NCI-H1092 treated with DMSO at 0.1 percent for 48 hours (cell line): ENCODE measurements at places on chromosomes 3 and 15.

- DNase-seq: peak; percentile 33
These were observed 43.8 kb downstream of the RBM15B start for GRCh38 chr3:51434746-51435327.

- peak; percentile 59 for DNase-seq
These were observed 47.5 kb upstream of the MUC4 start for GRCh38 chr3:195859061-195859845.

GRCh38 chr15:41932511-41933289 is 38.8 kb upstream of the SPTBN5 start:
- no peak for DNase-seq

DNA sequence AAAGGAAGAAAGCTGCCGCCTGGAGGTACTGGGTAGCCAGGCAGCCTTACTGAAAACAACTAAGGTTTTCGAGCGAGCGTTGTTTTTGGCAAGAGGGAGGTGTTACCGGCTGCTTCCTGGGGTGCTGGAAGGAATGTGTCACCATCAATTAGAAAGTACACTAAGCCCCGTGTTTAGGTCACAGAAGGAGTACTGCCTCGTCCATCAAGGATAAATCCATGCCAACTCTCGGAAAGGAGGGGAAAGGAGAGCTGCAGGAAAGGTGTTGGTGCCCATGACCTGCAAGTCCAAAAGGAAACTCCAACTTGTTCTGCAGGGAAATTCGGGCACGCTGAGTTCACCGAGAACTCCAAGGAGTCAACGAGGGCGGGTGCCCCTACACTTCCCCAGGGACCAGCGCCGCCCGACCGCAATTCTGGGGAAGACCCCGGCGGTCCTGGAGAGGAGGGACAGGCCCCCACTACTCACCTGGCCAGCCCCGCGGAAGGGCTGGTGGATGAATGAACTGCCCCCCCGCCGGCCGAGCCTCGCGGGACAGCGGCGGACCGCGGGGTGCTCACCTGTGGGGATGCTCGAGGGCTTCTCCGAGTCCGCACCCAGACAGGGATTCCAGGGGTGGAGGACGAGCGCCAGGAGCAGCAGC is 542 bp downstream of the PLOD2 start:
- DNase-seq: peak; percentile 3

- DNase-seq: no peak
These were observed 24.8 kb downstream of the LINGO1 start for GRCh38 chr15:77607894-77608261.

- DNase-seq: peak; percentile 89
These were observed 125.1 kb downstream of the TIGIT start for GRCh38 chr3:114418724-114419543.

DNA sequence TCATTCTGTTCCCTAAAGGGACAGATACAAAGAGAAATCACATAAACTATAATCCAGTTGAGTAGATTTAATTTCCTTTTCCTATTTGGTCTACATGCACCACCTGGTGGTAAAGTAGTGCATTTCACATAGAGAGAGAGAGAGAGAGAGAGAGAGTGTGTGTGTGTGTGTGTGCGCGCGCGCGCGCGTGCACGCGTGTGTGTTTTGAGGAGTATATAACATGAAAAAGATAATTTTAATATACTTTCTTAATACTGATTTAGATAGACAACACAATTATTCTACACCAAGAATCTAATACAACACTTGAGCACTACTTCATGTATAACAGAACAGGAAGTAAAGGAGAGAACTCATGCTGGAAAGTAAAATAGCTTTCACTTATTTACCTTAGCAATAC is 1.1 kb upstream of the FGF7 start:
- DNase-seq: peak; percentile 22

GRCh38 chr3:56987238-56987895 is 73.1 kb upstream of the SPATA12 start:
- peak; percentile 55 for DNase-seq

- DNase-seq: no peak
These were observed 111.5 kb downstream of the CFAP44 start for GRCh38 chr3:113329757-113330156.

- peak; percentile 93 for DNase-seq
These were observed 15.9 kb downstream of the ZBTB38 start for GRCh38 chr3:141384157-141384556.

- peak; percentile 13 for DNase-seq
These were observed 61.0 kb upstream of the ANKRD28 start for GRCh38 chr3:15858547-15859506.

DNA sequence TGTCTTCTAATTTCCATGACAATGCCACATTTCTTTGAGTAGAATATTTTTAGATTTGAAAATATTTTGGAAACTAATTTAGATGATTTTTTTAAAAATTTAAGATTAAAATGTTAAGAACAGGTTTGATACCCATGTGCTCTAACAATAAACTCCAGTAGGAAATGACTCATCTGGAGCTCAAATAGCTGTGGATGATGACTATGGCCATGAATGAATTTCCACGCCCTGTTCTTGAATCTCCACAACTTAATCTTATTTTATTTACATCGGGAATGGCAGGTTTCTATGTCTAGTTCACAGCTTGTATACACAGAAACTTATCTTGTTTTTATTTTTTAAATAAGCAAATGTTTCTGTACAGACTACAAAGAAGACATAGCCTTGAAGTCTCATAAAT is 726.8 kb downstream of the NAALADL2 start:
- DNase-seq: no peak

DNA sequence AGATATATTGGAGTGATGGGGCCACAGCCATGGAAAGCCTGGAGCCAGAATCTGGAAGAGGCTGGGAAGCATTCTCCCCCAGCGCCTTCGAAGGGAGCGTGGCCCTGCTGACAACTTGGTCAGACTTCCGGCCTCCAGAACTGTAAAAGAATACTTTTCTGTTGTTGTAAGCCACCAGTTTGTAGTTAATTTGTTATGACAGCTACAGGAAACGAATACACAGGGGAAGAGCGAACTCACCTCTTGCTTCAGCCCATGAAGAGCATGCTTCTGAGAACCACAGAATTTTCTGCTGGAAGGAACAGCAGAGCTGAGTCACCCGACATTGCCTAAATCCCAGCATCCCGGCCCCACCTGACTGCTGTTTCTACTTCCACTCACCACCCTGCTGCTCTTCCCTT is 501.7 kb downstream of the SHQ1 start:
- no peak for DNase-seq

DNA sequence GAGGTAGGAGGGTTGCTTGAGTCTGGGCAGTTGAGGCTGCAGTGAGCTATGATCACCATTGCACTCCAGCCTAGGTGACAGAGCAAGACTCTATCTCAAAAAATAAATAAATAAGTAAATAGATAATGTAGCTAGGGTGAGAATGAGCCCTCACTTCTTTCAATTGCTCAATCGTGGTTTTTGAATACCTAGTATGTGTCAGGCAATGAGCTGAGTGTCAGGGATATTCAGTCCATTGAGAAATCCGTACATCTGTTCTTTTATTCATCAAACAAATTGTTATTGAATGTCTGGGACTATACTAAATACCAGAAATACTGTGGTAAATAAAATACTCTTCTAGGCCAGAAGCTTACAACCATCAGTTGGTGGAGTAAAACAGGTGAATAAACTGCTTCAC is 6.2 kb upstream of the ZNF148 start:
- DNase-seq: no peak

DNA sequence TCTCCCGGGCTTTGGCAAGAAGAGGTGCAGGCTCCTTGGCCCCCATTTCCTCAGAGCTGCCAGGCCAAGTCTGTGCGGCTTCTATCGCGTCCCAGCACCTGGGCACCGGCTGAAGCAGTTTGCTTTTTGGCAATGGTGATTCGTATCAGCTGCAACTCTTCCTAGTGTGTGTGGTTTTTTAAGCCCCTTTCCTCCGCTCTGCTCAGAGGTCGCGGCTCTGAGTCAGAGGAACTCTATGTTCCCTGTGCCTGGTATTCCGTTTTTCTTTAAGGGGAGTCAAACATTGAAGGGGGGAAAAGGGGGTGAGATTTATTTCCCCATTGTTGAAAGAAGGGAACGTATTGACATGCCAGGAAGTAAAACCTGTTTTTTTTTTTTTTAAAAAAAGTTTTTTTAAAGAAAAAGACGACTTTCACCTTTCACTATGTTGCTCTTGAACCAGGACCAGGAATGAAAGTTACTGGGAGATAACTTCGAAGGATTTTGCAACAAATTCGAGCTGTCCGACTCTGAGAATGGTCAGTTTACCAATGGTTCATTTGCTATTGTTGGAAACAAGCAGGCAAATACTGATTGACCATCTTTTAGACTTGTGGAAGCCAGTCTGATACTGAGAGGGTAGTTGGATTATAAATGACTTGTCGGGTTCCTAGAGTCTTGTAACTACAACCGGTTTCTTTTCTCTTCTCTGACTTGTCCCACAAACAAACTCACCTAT is 1.1 kb downstream of the ARMC8 start:
- DNase-seq: no peak

DNA sequence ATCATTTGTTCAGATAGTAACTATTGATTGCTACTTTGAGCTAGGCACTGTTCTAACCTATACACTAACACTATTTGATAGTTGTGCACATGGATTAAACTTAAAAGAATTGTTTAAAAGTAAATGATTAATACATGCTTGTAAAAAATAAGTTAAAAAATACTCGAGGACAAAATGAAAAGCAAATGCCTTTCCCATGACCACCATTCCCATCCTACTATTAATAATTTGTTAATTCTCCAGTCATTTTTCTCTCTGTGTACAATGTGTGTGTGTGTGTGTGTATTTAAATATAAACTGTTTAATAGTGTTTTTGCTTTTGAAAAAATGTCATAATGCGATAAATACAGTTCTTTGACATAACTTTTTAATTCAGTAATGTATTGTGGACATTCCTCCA is 78.7 kb upstream of the KCNMB2 start:
- no peak for DNase-seq

DNA sequence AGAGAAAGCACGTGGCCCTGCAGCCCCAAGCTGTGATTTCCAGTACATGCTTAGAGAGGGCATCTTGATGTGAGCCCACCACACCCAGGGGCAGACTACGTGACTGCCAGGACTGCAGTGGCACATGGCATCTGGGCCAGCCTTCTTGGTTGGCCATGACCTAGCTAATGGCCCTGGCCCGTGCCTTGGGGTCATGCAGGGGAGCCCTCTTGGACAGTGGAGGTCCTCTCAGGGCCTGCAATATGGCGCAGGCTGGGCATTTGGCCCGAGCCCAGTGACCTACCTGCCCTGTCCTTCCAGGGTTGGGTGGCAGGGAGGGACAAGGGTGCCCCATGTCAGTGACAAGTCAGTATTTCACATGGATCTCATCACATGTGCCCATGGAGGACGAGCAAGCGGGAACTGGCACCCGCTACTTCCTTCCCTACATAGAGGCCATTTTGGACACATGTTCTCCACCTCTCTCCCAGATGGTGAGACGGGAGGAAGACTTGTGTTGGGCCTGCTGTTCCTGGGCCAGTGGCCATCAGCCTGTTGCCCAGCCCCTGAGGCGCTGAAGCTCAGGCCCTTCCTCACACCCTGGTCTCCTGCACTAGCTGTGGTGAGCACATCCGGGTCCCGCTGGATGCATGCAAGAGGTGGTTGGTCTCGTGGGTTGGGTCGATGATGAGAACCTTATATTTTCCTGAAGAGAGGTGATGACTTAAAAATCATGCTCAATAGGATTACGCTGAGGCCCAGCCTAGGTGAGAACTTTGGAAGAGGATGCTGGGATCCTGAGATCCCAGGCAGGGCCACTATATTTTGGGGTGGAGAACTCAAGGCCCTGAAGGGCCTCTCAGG is 195.6 kb downstream of the UBE3A start:
- DNase-seq: no peak

DNA sequence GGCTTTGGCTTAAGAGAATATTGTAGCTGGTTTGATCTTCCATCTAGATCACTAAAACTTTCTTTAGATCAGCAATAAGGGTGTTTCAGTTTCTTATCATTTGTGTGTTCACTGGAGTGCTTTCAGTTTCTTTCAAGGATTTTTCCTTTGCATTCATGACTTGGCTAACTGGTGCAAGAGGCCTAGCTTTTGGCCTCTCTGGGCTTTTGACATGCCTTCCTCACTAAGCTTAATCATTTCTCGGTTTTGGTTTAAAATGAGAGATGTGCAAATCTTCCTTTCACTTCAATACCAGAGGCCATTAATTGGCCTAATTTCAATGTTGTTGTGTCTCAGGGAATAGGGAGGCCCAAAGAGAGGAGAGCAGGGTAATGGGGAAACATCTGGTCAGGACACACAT is 30.3 kb upstream of the CCNB2 start:
- DNase-seq: no peak

DNA sequence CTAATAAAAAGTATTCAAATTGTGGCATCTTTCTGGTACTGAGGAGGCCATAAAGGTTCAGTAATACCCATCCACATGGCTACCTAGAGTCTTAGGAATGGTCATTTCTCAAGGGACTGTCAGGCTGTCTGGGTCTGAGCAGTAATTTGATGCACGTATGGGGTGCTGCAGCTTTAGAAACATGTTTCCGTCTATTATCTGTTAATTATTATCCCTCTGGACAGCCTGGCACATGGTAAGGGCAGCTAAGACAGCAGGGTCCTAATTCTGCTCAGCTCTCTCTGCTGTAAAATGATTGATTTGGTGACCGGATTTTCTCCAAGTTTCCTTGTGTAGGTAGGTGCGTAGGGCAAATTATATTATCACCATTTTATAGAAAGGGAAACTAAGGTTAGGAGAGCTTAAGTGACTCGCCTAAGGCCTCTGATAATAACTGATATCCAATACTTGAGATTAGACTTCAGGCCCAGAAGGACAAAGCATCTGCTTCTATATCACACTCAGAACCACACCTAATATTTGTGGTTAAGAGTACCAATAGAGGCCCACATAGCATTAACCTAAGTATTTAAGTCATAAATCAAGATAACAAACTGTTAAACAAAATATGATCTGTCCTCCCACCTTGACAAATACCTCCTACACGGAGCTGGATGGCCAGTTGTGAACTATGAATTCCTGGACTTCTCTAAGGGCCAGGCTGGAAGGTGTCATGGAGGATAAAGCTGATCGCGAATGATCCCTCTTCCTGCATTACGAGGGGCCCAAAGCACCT is 2.9 kb upstream of the RAP2B start:
- DNase-seq: no peak

DNA sequence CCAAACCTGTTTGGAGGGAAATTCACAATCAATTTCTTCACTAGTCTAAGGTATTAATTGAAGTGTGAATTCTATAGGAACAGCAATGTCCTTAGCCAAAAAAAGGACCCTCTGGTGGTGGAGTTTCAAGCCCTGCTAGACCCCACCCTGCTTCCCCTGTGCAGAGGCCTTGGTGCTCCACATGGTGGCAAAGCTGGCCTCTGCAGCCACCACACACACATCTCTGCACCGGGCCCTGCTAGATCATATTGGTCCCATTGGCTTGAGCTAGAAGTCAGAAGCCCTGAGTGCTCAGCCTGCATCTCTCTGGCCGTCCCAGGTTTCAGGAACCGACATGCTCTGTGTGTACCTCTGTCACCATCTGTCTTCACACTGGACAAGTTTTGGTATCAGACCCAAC is 220.9 kb upstream of the TRIM42 start:
- DNase-seq: no peak

- peak; percentile 79 for DNase-seq
These were observed 54.5 kb upstream of the ABHD10 start for GRCh38 chr3:111924283-111924682.

DNA sequence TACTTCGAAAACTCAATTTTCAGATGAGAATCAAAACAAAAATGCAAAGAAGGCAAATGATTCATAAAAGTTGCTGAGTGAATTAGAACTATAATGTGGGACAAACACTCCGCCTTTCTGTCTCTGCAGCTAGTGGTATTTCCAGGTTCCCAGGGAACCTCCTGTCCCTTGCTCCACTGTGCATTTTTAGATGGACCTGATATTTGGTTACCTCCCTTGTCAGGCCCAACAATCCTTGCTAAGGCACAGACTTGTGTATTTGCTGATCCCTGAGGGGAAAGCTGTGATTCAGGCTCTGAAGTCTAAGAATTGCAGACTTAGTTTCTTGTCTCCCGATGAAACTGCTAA is 162.7 kb downstream of the LPP start:
- no peak for DNase-seq
